Stimulated activated CD8-positive, alpha-beta memory T cell treated with anti-CD3 and anti-CD28 coated beads, Interleukin-7, amount 100 ng/mL, for 1 hour (primary cell): ENCODE measurements at places on chromosomes 2 and 18.
A peak's percentile ranks its signal among the peaks of the same experiment; 100 is the strongest.

DNA sequence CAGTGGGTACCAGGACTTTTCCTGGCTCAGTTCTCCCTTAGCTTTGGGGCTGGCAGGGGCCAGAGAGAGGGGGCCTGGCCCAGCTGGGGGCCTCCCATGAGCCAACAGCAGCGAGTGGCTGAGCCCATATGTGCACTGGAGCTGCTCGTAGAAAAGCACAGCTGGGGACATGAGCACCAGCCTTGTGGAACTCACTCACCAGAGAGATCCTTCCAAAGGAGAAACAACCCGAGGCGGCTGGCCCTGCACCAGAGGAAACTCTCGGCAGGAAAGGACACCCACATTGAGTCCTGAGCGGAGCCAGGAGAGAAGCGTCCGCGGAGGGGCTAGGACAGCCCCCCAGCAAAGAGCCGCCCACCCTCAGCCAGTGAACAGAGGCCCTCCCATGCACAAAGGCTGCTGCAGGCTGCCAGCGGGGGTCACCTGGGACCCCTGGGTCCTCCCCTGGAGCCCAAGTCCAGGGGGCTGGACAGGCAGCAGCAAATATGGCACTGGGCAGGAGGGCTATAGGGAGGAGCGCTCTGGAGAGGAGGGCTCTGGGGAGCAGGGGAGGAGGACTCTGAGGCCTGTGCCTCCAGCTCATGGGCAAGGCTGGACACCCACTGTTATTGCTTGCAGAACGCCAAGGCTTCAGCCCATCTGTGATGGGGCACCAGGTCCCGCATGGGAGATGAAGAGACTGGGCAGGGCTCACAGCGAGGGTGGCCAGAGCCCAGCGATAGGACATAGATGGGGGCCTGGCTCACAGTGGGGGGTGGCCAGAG, 42.1 kb upstream of the SNED1 start:
- DNase-seq: no peak

DNA sequence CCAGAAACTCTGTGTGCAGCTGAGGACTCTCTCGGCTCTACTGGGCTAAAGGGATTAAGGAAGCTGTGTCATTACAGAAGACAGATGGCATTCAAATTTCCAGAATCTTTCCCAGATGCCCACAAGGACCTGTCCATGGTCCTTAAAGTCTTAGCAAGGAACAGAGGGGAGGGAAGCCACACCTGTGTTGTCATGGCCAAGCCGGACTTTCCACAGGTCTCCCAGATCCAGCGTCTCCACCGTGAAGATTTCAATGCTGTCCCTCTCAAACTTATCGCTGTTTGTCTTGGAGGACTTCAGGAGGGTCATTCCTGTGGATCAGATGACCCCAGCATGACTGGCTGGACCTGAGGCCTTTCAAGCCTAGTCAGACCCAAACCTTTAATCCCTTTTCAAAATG, 114.5 kb downstream of the LOXHD1 start:
- no peak for DNase-seq

DNA sequence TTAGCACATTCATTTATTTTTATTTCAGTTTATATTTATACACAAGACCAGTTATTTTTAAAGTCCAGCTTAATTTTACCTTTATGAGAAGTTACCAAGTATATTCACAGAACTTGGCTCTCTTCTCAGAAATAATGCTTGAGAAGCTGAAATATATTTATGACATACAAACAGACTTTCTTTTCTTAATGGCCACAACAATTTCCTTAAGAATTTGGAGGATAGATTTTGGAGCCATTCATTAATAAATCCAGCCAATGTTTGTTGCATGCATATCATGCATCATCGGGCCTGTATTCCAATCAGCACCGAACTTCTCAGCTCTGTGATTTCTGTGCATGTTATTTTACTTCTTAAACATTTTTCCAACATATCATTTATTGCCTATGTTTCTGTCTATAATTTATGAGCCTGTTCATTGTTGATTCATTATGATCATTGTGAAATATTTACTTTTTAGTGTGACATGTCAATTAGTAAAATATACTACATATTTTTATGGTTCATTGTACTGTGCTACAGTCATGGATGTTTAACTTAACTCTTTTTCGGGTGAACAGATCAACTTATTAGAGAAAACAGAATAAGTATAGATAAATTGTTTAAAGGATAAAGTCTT, 3.5 kb downstream of the GULP1 start:
- no peak for DNase-seq

- no peak for DNase-seq
These were observed 1.4 kb downstream of the COL3A1 start for GRCh38 chr2:188975497-188976102.

DNA sequence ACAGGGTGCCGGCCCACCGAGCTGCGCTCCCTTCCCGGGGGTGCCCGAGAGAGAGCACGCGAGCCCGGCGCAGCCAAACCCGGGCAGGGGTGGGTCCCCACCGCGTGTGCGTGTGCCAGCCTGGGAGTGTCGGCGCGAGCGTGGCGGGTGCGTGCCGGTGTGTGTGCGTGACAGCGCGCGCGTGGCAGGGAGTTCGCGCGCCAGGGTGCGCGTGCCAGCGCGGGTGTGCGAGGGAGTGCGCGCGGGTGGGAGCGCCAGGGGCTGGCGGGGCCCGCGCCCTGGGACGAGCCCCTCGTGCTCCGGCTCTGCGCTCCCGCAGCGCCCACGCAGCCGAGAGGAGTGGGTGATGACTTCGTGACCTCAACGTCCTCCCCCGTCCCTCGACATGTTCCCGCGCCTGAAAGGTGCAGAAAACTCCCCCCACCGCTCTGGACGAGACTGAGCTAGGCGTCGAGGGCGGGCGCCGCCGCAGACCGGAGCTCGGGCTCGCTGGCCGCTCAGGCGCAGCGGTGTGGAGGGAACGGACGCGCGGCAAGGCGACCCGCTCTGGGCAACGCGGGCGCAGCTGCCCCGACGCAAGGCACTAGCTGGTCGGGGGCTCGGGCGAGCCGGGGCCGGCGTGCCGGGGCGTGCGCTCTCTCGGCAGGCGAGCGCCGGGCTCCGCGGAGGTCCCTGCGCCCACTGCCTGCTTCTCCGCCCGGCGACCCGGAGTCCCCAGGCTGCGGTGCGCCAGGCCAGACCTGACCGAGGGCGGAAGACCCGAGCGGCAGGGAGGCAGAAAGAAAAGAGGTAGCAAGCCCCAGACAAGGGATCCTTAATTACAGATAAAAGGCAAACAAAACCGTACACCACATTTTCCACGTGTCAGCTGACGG, 582.8 kb downstream of the ZEB2 start:
- DNase-seq: no peak

DNA sequence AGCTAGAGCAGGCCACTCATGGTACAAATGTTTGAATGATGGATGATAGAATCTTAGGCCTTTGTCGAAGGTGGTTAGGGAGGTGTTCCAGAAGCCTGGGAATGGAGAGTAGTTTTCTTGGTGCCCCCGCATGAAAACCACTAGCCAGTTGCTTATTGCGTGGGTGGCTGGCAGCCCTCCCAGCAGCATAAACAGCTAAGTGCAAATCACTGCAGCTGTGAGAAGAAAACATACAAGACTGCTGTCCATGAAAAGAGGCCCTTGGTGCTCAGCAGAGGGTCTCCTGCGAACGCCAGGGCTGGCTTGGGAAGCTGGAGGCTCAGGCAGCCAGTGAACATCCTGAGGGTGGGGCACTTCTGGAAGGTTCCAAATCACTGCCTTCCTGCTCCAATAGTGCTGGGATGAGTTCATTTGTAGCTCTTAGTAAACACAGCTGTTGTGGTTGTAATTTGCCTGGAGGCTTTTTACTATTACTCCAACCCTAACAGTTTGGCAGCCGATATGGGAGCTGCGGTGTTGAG, 118.8 kb downstream of the MGAT5 start:
- no peak for DNase-seq

DNA sequence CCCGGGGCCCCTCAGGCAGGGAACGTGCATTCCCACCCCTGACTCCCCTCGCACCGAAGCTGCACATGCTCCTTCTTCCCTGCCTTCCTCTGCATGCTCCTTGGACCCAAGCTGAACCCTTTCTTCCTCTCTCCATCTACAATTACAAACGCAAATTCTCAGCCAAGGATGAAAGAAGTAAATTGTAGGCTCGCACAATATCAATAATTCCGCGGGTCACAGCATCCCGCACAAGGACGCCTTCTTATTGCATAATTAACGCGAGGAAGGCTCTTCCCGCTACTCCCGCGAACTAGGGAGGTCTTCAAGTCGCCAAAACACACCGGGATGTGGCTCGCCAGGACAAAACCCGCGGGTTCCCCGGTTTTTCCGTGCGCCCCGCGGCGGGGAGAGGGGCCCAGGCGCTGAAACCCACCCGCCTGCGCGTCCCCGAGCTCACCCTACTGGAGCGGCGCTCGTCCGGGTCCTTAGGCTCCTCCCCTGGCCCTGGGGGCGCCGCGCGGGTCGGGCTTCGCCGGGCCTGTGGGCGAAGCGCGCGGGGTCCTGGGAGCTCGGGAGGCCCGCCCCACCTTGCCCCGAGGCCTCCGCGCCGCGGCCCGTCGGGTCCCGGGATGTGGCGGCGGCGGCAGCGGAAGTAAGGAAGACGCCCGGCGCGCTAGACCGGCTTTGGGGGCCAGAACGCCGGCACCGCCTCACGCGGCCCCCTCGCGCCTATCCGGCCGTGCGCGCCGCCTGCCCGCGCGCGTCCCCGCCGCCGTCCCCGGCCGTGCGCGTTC, at the start of gene CHST10:
CHST10 (minus strand) TSS at position 734 of the 776 bp plus-strand sequence. CDS start 10,993 bp downstream, outside the sequence.
- DNase-seq: peak; percentile 5

- no peak for DNase-seq
These were observed 118.1 kb downstream of the KLHL29 start for GRCh38 chr2:23503097-23503496.
